Osteocyte (in vitro differentiated cells): ENCODE measurements at places on chromosomes 11 and 22. TPM values are rescaled to one million over a fixed set of nuclear protein-coding genes. Genes with fewer than 3 reads are reported as not detected.

The INSC gene
- not detected in 2 replicates for total RNA-seq

The GAL3ST3 gene
- 0.71 and 0.94 TPM in 2 replicates for total RNA-seq

The RFPL2 gene
- not detected in 2 replicates for total RNA-seq

The SLC15A3 gene
- 11.6 and 14.6 TPM in 2 replicates for total RNA-seq

DNA sequence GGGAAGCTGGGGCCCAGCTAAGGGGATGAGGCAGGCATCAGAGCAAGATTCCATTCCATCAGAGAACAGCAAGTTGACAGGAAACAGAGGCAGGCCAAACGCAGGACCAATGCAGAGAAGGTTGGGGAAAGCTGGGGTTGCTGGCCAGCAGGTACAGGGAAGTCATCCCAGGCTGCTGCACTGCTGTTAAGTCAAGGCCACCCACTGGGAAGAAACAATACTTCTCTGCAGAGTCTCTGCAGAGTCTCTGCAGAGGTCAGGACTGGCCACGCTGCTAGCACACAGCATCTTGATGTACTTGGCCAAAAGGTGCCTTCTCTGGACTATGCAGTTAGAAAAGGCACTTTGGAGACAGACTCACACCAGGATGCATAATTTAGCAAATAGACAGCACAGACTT is 68.5 kb upstream of the CSNK2A3 start:
- no peak for DNase-seq
- H3K27ac ChIP-seq = no peak overlapping the region
- peaks cover 70% of the 10 kb centered on the region for H3K4me1 ChIP-seq
- H3K4me3 ChIP-seq = no peak overlapping the region

DNA sequence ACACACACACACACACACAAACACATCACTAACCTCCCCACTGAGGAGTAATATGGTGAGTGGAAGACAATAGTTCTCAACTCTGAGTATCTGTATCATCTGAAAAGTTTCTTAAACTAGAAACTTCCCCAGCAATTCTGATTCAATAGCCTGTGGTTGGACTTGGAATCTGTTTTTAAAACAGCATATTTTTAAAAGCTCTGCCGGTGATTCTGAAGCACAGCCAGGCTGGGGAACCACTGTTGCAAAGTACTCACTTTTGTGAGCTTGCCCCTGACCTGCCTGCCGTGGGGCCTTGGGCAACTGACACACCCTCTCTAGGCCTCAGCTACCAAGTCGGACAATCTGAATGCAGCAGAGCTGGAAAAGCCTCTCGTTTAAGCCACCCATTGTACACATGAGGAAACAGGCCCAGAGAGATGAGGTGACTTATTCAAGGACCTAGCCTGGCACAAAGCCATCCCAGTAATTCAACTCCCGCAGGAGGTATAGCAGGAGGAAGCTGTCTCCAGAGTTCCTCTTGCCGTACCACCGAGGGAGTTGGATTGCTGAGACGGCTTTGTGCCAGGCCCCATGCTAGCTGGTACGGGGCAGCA is 8.9 kb downstream of the SLC15A3 start:
- DNase-seq = no peak
- no peak overlapping the region for H3K27ac ChIP-seq
- H3K27me3 ChIP-seq = no peaks in the 10 kb centered on the region
- H3K4me3 ChIP-seq = no peak overlapping the region
- H3K4me1 ChIP-seq = no peaks in the 10 kb centered on the region
- H3K36me3 ChIP-seq = peaks cover 20% of the 10 kb centered on the region

DNA sequence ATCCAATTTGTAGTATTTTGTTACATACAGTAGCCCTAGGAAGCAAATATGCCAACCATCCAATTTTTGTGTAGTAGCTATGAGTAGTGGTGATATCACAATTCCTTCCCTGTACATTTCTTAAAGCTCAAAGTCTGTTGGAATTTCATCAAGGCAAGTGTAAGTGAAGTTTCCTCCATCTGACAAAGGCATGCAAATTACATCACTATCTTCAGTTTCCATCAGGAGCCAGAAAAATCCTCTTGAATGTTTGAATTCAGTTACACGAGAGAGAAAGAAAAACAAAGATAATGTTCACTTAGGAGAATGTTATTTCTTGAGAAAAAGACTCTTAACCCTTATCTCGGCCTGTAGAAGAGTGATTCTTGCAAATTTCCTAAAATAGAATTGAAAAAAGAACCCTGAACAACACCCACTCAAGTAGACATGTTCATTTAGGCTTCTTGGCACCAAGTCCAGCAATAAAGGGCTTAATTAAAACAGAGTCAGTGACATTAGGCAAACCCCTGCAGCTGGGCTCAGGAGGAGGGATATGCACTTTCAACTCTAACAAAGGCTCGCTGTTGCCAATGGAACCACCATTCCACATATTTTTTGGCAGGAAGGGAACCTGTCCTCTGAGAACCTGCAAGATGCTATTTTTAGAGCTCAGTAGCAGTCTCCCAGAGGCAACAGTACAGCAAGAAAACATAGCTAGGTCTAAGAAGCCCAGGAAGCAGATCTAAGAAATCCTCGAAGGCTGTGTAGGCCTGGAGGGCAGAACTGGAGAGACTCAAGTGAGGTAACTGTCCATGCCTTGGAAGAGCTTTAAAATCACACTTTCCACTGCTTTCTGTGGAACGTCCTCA is 144.6 kb downstream of the CCDC81 start:
- H3K27me3 ChIP-seq = no peaks in the 10 kb centered on the region
- H3K27ac ChIP-seq = peak overlapping the region; percentile 61
- no peak overlapping the region for H3K4me3 ChIP-seq
- no peak for DNase-seq

- H3K4me1 ChIP-seq = no peaks in the 10 kb centered on the region
- no peak overlapping the region for H3K4me3 ChIP-seq
- peaks cover 38% of the 10 kb centered on the region for H3K27me3 ChIP-seq
- no peak for DNase-seq
- no peak overlapping the region for H3K27ac ChIP-seq
These were observed 35.0 kb downstream of the RASSF10 start for GRCh38 chr11:13043912-13044628.

- H3K27ac ChIP-seq = peak overlapping the region; percentile 75
- peaks cover 56% of the 10 kb centered on the region for H3K27me3 ChIP-seq
- DNase-seq = no peak
These were observed 887 bp downstream of the TRPC6 start for GRCh38 chr11:101582989-101583250.

DNA sequence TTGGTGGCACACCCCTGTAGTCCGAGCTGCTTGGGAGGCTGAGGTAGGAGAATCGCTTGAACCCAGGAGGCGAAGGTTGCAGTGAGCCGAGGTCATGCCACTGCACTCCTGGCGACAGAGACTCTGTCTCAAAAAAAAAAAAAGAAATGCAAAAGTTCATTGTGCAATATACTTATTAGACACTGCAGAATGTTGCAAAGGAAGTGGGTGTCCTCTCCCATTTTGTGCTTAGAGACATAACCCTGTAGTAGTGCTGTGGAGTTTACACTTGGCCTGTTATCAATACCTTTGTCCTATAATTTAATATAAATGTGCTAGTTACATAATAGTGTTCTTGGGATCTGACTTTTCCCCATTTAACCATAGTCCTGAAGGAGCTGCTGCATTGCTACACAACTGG is 9.4 kb downstream of the BCL2L13 start:
- no peaks in the 10 kb centered on the region for H3K36me3 ChIP-seq
- DNase-seq = no peak
- peaks cover 3% of the 10 kb centered on the region for H3K4me1 ChIP-seq
- no peak overlapping the region for H3K27ac ChIP-seq
- H3K27me3 ChIP-seq = no peaks in the 10 kb centered on the region

DNA sequence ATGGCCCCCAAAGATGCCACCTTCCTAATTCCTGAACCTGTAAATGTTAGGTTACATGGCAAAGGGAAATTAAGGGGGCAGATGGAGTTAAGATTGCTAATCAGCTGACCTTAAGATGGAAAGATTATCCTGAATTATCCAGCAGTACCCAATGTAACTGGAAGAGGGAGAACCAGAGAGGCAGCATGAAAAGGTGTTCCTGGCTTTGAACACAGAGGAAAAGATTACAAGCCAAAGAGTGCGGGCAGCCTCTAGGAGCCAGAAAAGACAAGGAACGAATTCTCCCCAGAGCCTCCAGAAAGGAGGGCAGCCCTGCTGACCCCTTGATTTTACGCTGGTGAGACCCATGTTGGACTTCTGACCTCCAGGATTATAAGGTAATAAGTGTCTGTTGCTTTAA is 15.1 kb upstream of the THRSP start:
- H3K4me1 ChIP-seq = peaks cover 22% of the 10 kb centered on the region
- no peaks in the 10 kb centered on the region for H3K27me3 ChIP-seq
- H3K4me3 ChIP-seq = no peak overlapping the region
- H3K36me3 ChIP-seq = no peaks in the 10 kb centered on the region
- no peak overlapping the region for H3K27ac ChIP-seq

- H3K27ac ChIP-seq = no peak overlapping the region
- no peak for DNase-seq
- H3K36me3 ChIP-seq = no peaks in the 10 kb centered on the region
- peaks cover 3% of the 10 kb centered on the region for H3K4me1 ChIP-seq
- H3K27me3 ChIP-seq = peaks cover 13% of the 10 kb centered on the region
These were observed 40.0 kb upstream of the SORL1 start for GRCh38 chr11:121412000-121412587.

DNA sequence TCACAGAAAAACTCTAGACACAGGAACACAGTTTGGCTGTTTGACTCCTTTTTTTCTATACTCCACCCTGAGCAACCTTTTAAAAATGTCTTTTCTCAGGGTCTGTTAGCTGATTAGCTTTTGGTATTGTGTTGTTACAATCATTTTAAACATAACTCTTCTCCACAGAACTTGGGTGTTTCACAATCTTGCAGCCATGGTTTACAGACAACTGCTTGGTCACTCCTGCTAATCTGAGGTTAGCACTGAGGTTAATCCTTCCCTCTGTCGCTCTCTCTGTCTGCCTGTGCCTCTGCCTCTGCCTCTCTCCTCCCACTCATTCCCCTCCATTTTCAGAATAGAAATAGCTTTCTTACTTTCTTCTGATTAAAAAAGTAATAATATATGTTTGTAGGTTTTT is 62.4 kb upstream of the ZBED5 start:
- H3K4me1 ChIP-seq = peaks cover 4% of the 10 kb centered on the region
- no peaks in the 10 kb centered on the region for H3K36me3 ChIP-seq
- H3K4me3 ChIP-seq = no peak overlapping the region
- no peaks in the 10 kb centered on the region for H3K27me3 ChIP-seq
- DNase-seq = no peak

DNA sequence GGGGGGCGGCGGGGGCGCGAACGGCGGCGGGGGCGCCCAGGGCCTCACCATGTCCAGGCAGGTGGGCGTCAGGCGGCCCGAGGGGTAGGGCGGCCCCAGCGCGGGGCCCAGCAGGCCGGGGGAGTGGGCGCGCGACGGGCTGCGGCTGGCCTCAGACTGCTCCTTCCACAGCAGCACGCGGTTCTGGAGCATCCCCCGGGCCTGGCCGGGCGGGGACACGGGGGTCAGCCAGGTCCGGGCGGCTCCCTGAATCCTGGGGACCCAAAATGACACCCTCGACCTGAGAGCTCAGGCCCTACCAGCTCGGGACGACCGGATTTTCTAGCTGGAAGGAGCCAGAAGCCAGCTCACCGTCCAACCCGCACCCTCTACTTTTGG is 5.5 kb upstream of the SLC16A8 start:
- no peaks in the 10 kb centered on the region for H3K4me1 ChIP-seq
- no peaks in the 10 kb centered on the region for H3K36me3 ChIP-seq
- peaks cover 10% of the 10 kb centered on the region for H3K27me3 ChIP-seq
- DNase-seq = no peak

- H3K27me3 ChIP-seq = no peaks in the 10 kb centered on the region
- no peak overlapping the region for H3K27ac ChIP-seq
- no peak for DNase-seq
- peaks cover 18% of the 10 kb centered on the region for H3K36me3 ChIP-seq
- H3K4me3 ChIP-seq = no peak overlapping the region
These were observed 14.2 kb downstream of the ZBTB44 start for GRCh38 chr11:130300567-130300966.

DNA sequence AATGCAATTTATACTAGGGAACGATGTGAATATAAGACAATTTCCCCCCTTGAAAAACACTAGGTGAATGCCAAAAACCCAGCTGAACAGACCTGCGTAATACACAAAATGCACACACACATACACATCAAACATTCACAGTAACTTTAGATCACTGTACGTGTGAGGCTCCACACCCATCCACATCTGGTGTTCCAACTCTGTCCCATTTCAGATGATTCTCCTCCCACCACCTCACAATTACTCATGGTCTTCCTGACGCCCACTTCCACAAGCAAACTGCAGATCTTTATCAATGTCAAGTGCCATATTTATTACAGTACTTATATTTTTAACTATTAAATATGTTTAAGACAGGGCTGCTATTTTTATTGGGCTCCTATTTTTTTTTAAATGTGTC is 57.8 kb upstream of the TENM4 start:
- H3K27ac ChIP-seq = no peak overlapping the region
- no peak for DNase-seq
- no peaks in the 10 kb centered on the region for H3K36me3 ChIP-seq
- H3K4me3 ChIP-seq = no peak overlapping the region
- peaks cover 8% of the 10 kb centered on the region for H3K27me3 ChIP-seq
- peaks cover 15% of the 10 kb centered on the region for H3K4me1 ChIP-seq

DNA sequence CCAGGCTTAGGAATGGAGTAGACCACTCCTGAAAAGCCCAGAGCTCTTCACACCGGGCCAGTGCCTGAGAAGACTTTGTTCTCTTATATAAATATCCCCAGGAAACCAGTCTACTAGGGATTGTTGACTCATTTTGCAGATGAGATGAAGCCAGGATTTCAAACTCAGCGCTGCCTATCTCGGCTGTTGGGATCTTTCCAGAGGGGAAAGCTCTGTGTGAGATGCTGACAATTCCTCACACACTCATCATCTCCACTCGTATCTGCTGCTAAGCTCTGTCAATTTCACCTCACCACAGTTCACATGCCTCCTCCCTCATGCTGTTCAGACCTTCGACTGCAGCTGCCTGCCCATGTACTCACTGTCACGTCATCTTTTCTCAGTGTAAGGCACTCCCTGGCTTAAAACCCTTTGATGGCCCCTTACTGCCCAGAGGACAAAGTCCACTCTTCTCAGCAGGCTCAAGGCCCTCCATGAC is 12.5 kb downstream of the USH1C start:
- no peaks in the 10 kb centered on the region for H3K4me1 ChIP-seq
- peaks cover 56% of the 10 kb centered on the region for H3K27me3 ChIP-seq
- H3K4me3 ChIP-seq = no peak overlapping the region
- DNase-seq = no peak

- H3K27ac ChIP-seq = no peak overlapping the region
- peaks cover 5% of the 10 kb centered on the region for H3K4me1 ChIP-seq
- H3K36me3 ChIP-seq = peaks cover 27% of the 10 kb centered on the region
- no peaks in the 10 kb centered on the region for H3K27me3 ChIP-seq
These were observed 148.1 kb upstream of the NARS2 start for GRCh38 chr11:78722786-78723185.
